Upper lobe of right lung (tissue), 1 donor: ENCODE measurements at places on chromosomes 2 and 18. TPM values are rescaled to one million over a fixed set of nuclear protein-coding genes. Genes with fewer than 3 reads are reported as not detected.

Gene NCKAP5
- 40.8 TPM for total RNA-seq

Gene ABCA12
- 0.17 TPM for total RNA-seq

Gene LIPG
- total RNA-seq: 10.2 TPM

Gene UGT1A6
- 3.2 TPM for total RNA-seq

Gene CABYR
- 1.1 TPM for total RNA-seq

Gene GPR45
- total RNA-seq: not detected

Gene SLC39A10
- total RNA-seq: 29.4 TPM

Gene GREB1
- 0.90 TPM for total RNA-seq

Gene ALPP
- total RNA-seq: 9.5 TPM

Gene SRD5A2
- not detected for total RNA-seq

Gene SESTD1
- 107 TPM for total RNA-seq

Gene STAMBP
- total RNA-seq: 29.9 TPM

Gene FAM210A
- 13.1 TPM for total RNA-seq

- no peak for DNase-seq
Measured at GRCh38 chr2:98601532-98602132, 6.7 kb downstream of the COA5 start.

DNA sequence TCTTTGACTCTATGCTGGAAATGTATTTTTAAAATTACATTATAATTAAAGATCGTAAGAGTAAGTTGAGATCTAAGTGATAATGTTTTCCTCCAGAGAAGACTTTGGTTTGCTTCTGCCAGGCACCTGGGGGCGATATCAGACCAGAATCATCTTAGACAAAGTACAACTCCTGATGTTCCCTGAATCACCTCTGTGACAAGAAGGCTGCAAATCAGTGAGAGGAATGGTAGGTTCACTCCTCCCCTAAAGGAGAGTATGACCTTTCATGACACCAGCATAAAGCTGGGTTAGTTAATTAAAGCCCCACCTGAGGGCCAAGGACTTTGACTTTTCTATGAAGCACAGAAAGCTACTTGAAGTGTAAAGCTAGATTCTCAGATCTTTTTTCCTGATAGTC lies 114.4 kb upstream of the DTNA start:
- no peak for DNase-seq

DNA sequence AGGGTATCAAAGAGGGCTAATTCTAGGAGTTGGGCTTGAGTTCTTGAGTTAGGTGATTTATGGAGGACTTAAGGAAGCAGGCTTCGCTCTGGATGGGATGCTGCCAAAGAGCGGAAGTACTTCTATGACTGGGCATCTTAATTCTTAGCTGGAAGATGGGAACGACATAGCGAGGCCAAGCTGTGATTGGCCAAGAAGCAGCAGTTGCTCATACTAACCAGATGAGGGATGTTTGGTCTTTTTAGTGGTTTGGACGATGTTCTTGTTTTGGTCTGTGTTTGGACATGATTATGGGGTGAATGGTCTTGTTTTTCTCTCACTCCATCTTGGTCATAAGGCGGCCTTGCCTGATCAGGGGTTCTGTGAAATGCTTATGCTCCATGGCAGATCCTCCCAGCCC lies 133.7 kb downstream of the MSH2 start:
- no peak for DNase-seq

DNA sequence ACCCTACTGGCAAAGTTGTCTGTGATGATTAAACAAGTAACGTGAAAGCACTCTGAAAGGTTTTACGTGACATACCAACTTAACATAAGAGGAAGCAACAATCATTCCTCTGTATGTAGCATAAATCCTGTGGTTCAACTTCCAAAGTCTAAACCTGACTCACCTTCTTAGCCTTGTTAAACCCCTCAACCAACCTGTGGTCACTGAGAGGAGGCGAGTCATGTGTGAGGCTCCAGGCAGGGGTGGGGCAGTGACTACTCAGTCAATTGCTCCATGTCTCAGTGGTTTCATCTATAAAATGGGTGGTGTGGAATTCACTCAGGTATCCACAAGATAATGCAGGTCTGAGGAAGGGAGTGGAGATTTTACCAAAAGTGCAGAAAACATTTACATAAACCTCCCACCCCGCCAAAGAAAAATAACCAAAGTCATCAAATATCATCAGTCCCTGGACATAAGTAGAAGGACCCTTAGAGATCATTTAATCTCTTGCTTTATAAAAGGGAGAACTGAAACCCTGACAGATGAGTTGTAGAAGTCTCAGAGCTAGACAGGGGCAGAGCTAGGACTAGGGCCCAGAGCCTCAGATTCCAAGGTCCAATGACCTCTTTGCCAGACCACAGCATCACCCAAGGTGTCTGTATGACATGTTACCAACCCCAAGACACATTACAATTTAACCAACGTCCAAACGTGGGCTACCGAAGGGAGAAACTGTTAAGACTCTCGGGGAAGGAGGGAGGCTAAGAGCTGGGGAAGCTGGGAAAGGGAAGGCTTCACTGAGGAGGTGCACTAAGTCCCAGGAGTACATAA lies 3.7 kb upstream of the PCBP1 start:
- DNase-seq: no peak

- no peak for DNase-seq
Measured at GRCh38 chr18:79572848-79573451, 106.7 kb upstream of the CTDP1 start.

- DNase-seq: no peak
Measured at GRCh38 chr2:239787538-239788050, 237.5 kb downstream of the NDUFA10 start.

- DNase-seq: no peak
Measured at GRCh38 chr2:180716186-180717180, 263.9 kb upstream of the UBE2E3 start.

GRCh38 chr2:12948961-12949353 lies 232.2 kb downstream of the TRIB2 start:
- DNase-seq: no peak

GRCh38 chr2:120331903-120332302 lies 14.0 kb upstream of the INHBB start:
- DNase-seq: no peak

- no peak for DNase-seq
Measured at GRCh38 chr2:112642966-112643365, 2.8 kb upstream of the SLC20A1 start.

DNA sequence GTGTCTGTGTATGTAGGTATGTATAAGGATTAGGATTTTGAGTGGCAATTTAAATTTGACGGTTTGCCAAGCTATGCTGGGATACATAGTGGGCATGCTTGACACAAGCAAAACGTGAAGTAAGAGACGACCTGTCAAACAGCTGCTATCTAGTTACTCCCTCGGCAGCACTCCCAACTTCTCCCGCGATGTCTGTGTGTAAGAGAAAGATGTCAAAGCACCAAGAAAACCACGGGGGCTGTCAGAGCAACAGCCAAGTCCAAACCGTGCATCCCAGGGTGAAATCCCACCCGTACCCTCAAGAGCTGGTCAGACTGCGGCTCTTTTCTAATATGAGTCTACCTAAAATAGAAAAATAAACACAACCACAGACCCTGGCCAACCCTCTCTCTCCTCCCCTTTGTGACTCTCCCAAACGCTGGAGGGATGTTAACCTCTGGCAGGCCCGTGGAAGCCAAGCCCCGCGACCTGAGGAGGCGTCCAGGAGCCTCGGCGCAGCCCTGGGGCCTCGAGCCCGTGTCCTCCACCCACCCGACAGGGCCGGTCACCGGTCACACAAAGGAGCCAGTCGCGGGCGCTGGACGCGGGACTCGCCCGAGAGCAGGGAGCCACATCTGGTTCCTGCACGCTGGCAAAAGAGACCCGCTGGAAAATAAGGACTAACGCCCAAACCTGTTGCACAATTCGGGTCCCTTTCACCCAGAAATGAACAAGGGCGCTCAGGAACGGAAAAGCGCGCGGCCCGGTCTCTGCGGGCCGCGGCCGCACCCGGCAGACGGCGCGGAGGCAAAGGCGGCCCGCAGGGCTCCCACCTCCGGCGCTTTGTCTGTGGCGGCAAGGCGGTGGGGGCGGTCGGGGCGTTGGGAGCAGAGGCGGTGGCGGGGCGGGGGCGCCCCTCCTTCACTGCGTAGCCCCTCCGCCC lies 925 bp downstream of the SESTD1 start:
- DNase-seq: peak; percentile 78

- DNase-seq: no peak
Measured at GRCh38 chr2:36322108-36322507, 33.5 kb upstream of the CRIM1 start.

GRCh38 chr2:232328032-232328422 lies 50.5 kb upstream of the ALPP start:
- DNase-seq: no peak

DNA sequence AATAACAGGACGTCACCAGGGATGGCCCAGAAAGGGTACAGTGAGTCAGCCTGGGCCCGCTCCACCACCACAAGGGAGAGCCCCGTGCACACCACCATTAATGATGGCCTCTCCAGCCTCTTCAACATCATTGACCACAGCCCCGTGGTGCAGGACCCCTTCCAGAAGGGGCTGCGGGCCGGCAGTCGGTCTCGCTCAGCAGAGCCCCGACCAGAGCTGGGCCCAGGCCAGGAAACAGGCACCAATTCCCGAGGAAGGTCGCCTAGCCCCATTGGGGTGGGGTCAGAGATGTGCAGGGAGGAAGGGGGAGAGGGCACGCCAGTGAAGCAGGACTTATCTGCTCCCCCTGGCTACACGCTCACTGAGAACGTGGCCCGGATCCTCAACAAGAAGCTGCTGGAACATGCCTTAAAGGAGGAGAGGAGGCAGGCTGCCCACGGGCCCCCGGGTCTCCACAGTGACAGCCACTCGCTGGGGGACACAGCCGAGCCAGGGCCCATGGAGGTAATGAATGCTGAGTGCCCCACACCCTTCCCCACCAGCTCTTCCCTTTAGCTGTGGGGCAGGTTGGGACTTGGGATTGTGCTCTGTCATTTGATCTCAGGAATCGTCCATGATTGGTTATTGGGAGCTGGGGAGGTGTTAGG lies 120.5 kb downstream of the MTCL1 start:
- no peak for DNase-seq

DNA sequence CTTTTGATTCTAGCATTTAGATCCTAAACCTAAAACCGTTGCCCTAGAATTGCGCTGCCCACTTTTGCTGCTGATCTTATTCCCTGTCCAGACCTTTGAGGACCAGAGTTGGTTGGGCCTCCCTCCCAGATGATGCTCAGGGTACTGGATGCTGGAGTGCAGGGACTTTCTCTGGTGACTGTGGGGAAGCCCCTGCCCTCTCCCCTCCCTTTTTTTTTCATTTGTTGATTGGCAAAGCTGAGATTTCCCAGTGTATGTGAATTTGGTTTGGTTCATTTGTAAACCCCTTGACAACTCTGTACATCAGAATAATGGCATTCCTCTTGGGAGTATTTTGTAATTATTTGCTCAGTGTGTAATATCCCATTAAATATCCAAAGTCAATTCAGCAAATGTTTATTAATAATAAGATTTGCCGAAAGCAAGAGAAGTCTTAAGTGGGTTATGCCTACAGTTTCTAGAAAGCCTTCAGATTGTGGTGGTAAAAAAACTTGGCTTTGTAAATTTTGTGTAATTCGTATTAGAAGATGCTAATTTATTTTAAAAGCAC lies 28.3 kb downstream of the RAB31 start:
- no peak for DNase-seq

GRCh38 chr18:2910751-2911425 lies 64.1 kb downstream of the EMILIN2 start:
- no peak for DNase-seq
